ENCODE measurements at places on chromosomes 2 and 18.

GRCh38 chr18:39191058-39191457 is 1625.5 kb upstream of the CELF4 start:
- no peaks in the 10 kb centered on the region for H3K36me3 ChIP-seq
- H3K27me3 ChIP-seq = peaks cover 1% of the 10 kb centered on the region
- DNase-seq = no peak
- H3K27ac ChIP-seq = no peak overlapping the region
- H3K4me1 ChIP-seq = no peaks in the 10 kb centered on the region
- H3K4me3 ChIP-seq = no peak overlapping the region

DNA sequence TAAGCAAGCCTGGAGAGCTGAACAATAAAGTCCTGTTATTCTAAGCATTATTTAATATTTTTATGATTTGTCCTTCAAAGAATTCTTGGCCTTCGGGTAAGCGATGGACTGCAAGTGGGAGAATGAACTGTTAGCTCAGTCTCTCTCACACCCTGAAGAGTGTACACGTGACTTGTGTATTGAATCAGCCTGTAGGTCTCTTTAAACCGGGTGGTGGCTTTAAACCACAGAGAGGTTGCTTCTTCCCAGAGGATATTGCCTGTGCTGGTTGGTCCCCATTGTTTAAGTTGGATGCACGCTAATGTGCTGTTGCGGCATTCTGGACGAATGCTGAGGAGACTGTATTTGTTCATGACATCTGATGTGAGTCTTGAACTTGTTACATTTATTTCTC is 183.3 kb downstream of the LTBP1 start:
- peaks cover 36% of the 10 kb centered on the region for H3K36me3 ChIP-seq
- H3K4me3 ChIP-seq = no peak overlapping the region
- no peak for DNase-seq
- no peak overlapping the region for H3K27ac ChIP-seq

DNA sequence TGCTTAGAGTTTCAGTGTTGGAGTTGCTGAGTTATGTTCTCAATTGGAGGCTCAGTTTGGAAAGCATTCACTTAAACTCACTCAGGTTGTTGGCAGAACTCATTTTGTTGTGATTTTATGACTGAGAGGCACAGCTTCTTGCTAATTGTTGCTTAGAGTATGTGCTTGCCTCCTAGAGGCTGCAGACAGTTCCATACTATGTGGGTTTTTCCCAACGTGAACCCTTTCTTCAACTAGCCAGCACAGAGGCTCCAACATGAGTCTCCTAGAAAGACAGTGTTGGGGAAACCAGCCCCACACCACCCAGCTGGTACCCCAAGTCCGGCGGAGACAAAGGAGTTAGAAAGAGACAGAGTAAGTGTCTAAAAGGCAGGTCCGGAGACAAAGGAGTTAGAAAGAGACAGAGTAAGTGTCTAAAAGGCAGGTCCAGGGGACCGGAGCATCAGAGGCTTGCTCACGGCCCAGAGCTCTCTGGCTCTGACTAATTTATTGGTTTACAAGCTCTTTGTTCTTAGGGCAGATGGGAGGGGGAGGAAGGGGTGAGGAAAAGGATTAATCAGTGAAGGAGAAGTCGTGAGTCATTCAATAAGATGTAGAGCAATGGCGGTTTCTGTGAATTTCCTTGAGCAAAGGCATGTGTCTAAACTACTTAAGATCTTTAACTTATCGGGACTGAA is 999.7 kb upstream of the LRRTM1 start:
- no peaks in the 10 kb centered on the region for H3K4me1 ChIP-seq
- no peak overlapping the region for H3K4me3 ChIP-seq
- no peak for DNase-seq

- no peaks in the 10 kb centered on the region for H3K27me3 ChIP-seq
- no peaks in the 10 kb centered on the region for H3K4me1 ChIP-seq
- H3K4me3 ChIP-seq = no peak overlapping the region
- DNase-seq = no peak
- no peaks in the 10 kb centered on the region for H3K36me3 ChIP-seq
Measured at GRCh38 chr18:44342946-44343345, 337.7 kb upstream of the SETBP1 start.

GRCh38 chr2:104088745-104089144 is 765.2 kb upstream of the POU3F3 start:
- H3K27ac ChIP-seq = no peak overlapping the region
- no peaks in the 10 kb centered on the region for H3K36me3 ChIP-seq
- DNase-seq = no peak
- no peak overlapping the region for H3K4me3 ChIP-seq
- H3K4me1 ChIP-seq = no peaks in the 10 kb centered on the region
- no peaks in the 10 kb centered on the region for H3K27me3 ChIP-seq

DNA sequence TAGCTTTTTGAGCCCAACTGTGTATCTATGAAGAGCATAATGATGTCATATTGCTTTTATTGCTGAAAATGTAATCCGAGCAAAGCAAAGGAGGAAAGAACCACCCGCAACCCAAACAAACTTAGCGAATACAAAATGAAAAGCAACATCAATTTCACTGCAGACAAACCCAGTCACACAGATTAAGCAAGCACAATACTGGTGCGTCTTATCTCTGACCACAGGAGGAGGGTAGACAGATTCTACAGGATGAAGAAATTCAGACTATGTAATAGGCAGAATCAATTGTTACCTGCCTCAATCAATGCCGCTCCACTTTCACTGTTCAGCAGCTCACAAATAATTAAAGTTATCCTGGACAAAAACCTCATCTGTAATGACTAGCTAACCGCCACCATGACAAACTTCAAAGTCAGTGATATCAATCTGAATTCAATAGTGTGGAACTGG is 115.5 kb upstream of the SP3 start:
- peak overlapping the region; percentile 34 for H3K27ac ChIP-seq
- H3K27me3 ChIP-seq = no peaks in the 10 kb centered on the region
- H3K4me1 ChIP-seq = peaks cover 16% of the 10 kb centered on the region
- no peak for DNase-seq

GRCh38 chr2:159226608-159227385 is 59.7 kb downstream of the WDSUB1 start:
- H3K4me1 ChIP-seq = peaks cover 20% of the 10 kb centered on the region
- H3K27ac ChIP-seq = no peak overlapping the region
- DNase-seq = no peak
- peaks cover 64% of the 10 kb centered on the region for H3K36me3 ChIP-seq
- H3K4me3 ChIP-seq = no peak overlapping the region

GRCh38 chr18:62073461-62074281 is 113.2 kb downstream of the PIGN start:
- no peak overlapping the region for H3K27ac ChIP-seq
- no peaks in the 10 kb centered on the region for H3K36me3 ChIP-seq
- DNase-seq = no peak
- H3K4me3 ChIP-seq = no peak overlapping the region
- no peaks in the 10 kb centered on the region for H3K27me3 ChIP-seq
- peaks cover 9% of the 10 kb centered on the region for H3K4me1 ChIP-seq

DNA sequence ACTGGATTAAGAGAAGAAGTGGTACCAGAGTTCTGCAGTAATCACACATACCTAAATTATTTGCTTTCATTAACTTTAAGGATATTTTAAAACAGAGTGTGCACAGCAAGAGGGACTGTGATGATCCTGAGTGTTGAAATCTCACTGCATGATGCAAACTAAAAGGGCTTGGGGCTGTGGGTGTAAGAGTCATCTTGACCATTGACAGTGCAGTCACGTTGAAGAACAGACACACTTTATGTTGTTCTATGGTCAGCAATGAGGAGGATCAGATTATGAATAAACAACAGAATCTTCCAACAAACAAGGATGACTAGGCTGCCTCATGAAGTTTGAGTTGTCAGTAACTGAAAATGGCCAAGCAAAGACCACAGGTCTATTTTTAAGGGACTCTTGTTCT is 87.2 kb upstream of the GALNT5 start:
- H3K27me3 ChIP-seq = no peaks in the 10 kb centered on the region
- H3K4me3 ChIP-seq = no peak overlapping the region
- no peaks in the 10 kb centered on the region for H3K36me3 ChIP-seq
- no peak for DNase-seq

- H3K4me1 ChIP-seq = peaks cover 3% of the 10 kb centered on the region
- DNase-seq = peak; percentile 51
- no peaks in the 10 kb centered on the region for H3K36me3 ChIP-seq
- no peak overlapping the region for H3K27ac ChIP-seq
- no peaks in the 10 kb centered on the region for H3K27me3 ChIP-seq
- no peak overlapping the region for H3K4me3 ChIP-seq
Measured at GRCh38 chr18:44130376-44130942, 550.2 kb upstream of the SETBP1 start.

DNA sequence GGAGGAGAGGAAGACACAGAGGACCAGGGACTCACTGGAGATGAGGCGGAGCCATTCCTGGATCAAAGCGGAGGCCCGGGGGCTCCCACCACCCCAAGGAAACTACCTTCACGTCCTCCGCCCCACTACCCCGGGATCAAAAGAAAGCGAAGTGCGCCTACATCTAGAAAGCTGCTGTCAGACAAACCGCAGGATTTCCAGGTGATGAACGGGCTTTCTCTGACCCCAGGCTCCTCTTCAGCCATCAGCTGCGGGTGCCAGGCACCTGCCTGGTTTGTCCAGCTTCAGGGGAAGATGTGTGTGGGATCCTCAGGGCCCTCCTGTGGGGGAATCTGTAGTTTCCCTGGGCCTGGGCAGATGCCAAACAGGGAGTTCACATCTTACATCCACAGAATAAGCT is 60.4 kb downstream of the DYSF start:
- H3K27ac ChIP-seq = no peak overlapping the region
- H3K4me1 ChIP-seq = peaks cover 14% of the 10 kb centered on the region
- peaks cover 56% of the 10 kb centered on the region for H3K36me3 ChIP-seq
- peaks cover 4% of the 10 kb centered on the region for H3K27me3 ChIP-seq
- DNase-seq = no peak

- H3K27ac ChIP-seq = no peak overlapping the region
- DNase-seq = no peak
- peaks cover 9% of the 10 kb centered on the region for H3K4me1 ChIP-seq
- no peaks in the 10 kb centered on the region for H3K36me3 ChIP-seq
Measured at GRCh38 chr2:85414761-85415553, 3.6 kb upstream of the SH2D6 start.

GRCh38 chr2:68428746-68429145 is 38.3 kb downstream of the FBXO48 start:
- no peaks in the 10 kb centered on the region for H3K4me1 ChIP-seq
- H3K27ac ChIP-seq = no peak overlapping the region
- peaks cover 1% of the 10 kb centered on the region for H3K27me3 ChIP-seq
- no peak overlapping the region for H3K4me3 ChIP-seq
- DNase-seq = no peak

GRCh38 chr2:171230176-171230575 is 69.5 kb upstream of the TLK1 start:
- H3K36me3 ChIP-seq = no peaks in the 10 kb centered on the region
- H3K27me3 ChIP-seq = peaks cover 2% of the 10 kb centered on the region
- DNase-seq = no peak
- H3K27ac ChIP-seq = no peak overlapping the region

GRCh38 chr2:222305516-222306392 is 7.0 kb upstream of the PAX3 start:
- DNase-seq = peak; percentile 64
- peaks cover 54% of the 10 kb centered on the region for H3K4me1 ChIP-seq
- H3K27ac ChIP-seq = peak overlapping the region; percentile 64
- H3K36me3 ChIP-seq = peaks cover 5% of the 10 kb centered on the region
- peak overlapping the region; percentile 70 for H3K4me3 ChIP-seq

GRCh38 chr18:62321201-62321600 is 3.9 kb upstream of the TNFRSF11A start:
- H3K4me3 ChIP-seq = peak overlapping the region; percentile 75
- no peak overlapping the region for H3K27ac ChIP-seq
- peaks cover 38% of the 10 kb centered on the region for H3K4me1 ChIP-seq
- no peak for DNase-seq
- H3K27me3 ChIP-seq = peaks cover 13% of the 10 kb centered on the region

- H3K4me1 ChIP-seq = no peaks in the 10 kb centered on the region
- no peak overlapping the region for H3K27ac ChIP-seq
- H3K36me3 ChIP-seq = no peaks in the 10 kb centered on the region
- H3K27me3 ChIP-seq = no peaks in the 10 kb centered on the region
- no peak overlapping the region for H3K4me3 ChIP-seq
Measured at GRCh38 chr2:133062931-133063665, 393.1 kb upstream of the LYPD1 start.

DNA sequence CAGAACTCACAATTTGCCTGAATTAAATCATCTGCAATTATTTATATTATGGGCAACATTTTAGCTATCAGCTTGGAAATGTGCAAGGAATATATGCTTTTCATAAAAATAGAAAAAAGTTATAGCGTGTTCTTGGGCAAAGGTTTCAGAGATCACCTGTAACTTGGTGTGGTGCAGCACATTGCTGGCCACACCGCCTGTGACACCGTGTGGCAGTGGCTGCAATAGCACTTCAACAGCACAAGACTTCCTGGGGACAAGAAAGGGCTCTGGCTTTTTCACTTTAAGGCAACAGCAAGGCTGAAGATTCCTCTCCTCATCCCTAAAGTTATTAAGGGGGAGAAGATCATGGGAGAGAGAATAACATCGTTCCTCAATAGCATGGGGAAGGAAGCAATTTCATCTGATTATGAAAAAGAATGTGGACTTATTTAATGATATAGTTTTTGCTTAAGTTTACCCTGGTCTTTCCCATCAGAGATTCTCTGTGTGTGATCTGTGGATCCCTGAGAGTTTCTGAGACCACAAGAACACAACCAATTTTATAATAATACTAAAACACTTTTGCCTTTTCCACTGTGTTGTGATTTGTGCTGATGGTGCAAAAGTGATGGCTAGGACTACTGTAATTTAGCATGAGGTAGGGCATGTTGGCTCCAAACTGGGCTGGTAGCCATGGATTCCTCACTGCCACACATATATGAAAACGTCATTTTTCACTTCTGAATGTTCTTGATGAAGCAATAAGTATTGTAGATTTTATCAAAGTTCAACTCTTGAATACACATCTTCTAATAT is 15.0 kb upstream of the SERPINB3 start:
- peak; percentile 21 for DNase-seq
- no peaks in the 10 kb centered on the region for H3K27me3 ChIP-seq
- no peaks in the 10 kb centered on the region for H3K4me1 ChIP-seq

DNA sequence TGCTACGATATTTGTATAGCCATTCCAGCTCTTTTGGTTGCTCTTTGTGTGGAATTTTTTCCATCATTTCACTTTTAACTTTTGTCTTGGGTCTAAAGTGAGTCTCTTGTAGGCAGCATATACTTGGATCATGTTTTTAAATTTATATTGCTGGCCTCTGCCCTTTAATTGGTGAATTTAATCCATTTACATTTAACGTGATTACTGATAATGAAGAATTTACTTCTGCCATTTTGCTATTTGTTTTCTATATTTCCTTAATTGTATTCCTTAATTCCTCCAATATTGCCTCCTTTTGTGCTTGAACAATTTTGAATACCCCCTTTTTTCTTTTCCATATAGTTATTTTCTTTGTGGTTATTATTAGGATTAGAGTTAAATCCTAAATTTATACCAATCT is 21.0 kb upstream of the ADNP2 start:
- H3K4me3 ChIP-seq = no peak overlapping the region
- H3K36me3 ChIP-seq = peaks cover 15% of the 10 kb centered on the region

Data from endothelial cell (in vitro differentiated cells).